HT-29 (cell line): ENCODE measurements at places on chromosomes 2 and 18.
A peak's percentile ranks its signal among the peaks of the same experiment; 100 is the strongest.

GRCh38 chr2:196431076-196431475 is 208.4 kb upstream of the CCDC150 start:
- DNase-seq, result peak; percentile 4

DNA sequence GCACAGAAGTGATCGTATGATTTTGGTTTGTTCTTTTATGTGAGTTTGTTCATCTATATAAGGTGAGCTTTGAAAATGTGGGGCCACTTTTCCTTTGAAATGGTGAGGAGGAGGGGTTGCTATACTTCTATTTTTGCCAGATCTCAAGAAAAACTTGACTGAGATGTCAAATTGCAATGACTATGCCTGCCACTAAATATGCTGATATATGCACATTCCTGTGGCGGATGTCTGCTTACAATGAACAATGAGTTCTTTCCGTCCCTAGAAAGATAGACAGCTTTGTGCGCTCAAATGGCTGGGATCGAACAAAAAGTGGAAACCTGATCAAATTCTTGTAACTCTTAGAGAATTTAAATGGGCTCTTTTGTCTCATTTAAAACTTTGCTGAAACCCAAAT is 28.7 kb downstream of the MYT1L start:
- no peak for DNase-seq

- DNase-seq, result no peak
These were observed 143.3 kb downstream of the GLI2 start for GRCh38 chr2:120878970-120879369.

DNA sequence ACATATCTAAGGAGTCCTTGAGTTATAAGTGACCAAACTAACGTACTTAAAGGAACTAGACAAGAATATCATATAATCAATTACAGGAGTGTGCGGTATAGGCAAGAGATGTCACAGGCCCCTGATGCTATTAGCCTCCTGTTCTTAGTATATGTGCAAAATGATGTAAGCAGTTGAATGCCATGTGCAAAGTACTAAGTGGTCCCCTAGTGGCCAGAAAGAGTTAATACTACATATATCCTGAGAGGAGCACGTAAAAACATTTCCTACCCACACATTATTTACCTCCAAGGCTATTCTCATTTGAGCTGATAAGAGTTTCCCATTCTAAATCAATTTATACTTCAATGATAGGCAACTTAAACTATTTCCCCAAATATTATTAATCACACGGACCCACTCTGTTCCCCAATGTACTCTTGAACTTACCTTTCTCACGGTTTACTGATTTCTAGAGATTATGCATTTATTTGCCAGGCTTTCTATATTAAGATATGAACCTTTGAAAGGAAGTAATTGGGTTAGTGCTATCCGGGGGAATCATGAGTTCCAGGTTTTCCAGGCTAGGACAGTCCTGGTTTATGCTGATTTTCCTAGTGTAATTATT is 158.0 kb upstream of the KLHL14 start:
- peak; percentile 19 for DNase-seq

DNA sequence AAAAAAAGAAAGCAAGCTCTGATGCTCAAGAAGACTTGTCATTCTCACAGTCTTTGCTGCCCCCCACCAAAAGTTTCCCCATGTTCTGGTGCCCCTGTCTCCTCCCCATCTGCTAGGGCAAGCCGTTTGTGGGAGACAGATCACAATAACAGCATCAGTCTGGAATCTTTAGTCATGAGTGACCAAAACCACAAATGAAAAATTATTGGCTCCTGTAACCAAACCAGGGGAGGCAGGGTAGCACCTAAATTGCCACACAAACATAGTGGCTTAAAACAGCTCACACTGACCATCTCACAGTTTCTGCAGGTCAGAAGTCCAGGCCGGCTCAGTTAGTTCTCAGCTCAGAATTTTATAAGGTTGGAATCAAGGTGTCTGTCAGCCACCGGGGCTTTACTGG is 9.1 kb upstream of the B3GNT7 start:
- DNase-seq, result no peak

DNA sequence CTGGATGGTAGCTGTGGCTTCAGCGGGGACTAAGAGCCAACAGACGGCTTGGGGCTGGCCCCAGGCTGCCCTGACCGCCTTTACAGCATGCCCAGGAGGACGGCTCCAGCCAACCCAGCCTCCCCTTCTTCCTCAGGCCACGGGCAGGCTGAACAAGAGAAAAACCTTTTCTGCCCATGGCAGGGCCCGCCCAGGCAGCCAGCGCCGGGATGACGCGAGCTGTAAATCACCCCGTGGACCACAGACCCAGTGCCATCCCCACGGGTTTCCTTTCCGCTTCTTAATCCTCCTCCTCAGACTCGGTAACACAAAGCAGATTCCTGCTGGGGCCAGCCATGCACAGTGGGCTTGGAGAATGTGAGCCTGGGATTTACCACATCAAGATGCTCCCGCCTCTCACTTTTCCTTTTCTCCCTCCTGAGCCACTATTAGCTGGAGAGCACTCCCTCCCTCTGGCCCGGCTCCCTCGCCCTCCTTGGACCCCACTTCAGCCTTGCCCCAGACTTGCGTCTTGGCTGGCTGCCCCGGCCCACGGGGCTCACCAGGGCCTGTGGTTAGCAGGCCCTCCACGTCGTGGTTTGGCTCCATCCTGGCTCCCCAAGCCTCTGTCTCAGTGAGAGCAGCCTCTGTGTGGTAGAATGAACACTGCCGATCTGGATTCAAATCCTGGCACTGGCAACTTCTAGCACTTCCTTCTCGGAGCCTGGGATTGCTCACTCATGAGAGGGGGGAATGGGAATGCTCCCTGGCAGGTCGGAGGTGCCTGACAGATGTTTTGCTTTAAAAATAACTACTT is 31.4 kb downstream of the ATOH8 start:
- DNase-seq, result no peak

GRCh38 chr18:53838746-53839145 is 385.7 kb downstream of the MBD2 start:
- DNase-seq, result no peak

DNA sequence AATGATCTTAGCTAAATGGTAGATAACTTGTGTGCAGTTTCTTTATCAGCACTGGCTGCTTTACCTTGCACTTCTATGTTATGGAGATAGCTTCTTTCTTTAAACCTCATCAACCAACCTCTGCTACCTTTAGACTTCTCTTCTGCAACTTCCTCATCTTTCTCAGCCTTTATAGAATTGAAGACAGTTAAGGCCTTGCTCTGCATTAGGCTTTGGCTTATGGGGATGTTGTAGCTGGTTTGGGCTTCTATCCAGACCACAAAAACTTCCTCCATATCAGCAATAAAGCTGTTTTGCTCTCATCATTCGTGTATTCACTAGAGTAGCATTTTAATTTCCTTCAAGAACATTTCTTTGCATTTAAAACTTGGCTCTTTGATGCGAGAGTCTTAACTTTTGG is 123.7 kb downstream of the PIK3C3 start:
- no peak for DNase-seq

DNA sequence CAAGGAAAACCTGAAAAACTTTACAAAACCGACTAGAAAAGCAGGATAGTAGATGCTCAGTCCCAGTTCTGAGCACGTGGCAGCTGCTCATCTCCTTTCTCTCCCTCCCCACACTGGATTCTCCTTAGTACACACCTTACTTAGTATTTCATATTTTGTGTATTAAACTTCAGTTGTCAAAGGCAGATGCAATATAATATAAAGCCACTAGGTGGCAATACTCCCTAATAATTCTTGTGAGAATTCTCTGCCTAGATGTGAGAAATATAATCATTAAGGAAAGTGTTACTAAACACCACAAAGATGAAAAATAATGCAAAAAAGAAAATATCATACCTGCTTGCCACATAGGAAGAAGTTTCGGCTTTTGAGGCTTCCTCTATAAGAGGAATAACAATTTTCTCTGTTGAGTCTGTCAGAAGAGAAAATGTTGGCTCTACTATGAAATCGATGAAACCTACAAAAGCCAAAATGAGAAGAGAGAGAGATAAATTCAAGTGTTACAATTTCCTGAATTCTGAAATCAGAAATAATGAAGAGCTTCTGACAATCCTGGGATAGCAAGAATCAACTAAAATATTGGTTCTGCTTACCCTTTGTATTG is 200.6 kb downstream of the PPP1R1C start:
- peak; percentile 77 for DNase-seq

DNA sequence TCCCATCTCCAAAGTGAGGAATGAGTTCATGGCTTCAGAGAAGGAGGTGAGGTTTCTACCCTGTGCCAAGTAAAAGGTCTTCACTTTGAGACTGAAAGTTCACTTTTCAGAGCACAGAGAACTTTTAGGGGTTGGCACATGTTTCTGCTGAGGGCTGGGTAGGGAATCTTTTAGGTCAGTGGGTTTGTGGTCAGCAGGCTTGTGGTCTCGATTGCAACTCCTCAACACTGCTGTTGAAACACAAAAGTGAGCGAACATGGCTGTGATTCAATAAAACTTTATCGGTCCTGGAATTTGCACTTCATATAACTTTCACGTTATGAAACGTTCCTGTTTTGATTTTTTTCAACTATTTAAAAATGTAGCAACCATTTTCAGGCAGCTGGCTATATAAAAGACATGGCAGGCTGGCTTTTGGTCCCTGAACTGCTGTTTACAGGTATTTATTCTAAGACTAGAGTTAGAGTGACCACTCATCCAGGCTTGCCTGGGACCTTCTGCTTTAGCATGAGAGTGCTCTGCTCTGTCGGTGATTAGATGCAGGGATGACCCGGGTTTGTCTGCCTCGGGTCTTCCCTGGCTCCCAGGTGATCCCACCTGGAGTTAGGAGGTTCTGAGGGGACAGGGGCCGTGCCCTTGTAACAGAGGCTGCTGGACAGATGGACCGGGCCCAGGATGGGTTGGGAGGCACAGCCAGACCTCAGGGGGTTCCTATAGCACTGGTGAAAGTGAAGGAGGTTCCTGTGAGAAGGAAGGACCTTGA is 62.7 kb upstream of the TAF1B start:
- DNase-seq, result no peak

DNA sequence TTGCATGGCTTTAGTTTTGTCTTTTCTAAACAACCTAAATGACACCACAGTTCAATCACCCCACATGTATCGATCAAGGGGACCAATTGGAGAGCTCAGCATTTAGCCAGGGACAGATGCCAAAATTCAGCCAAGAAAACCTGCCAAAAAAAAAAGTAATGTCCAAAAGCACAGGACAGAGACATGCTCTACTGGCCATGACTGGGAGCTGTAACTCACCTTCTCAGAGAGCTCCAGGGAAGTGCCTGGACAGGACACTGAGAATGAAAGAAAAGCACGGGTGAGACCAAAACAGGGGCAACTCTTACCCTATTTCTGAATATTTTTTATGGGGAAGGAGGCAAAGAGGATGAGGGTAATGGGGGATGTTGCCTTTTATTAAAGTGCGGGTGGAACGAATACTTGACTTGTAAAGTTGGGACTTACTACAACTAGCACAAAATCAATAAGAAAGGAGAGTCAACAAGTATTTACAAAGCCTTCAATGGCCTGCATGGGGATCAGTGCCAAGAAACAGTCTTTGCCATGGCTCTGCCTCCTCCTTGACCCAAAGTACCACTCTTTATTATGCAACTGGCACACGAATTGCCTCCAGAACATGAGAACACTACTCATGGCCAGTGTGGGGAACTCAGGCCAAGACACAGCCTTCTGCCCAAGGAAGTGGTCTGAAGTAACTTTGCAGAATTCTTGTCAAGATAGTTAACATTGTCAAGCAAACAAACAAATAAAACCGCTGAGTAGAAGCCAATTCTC is 72.9 kb upstream of the HK2 start:
- no peak for DNase-seq

DNA sequence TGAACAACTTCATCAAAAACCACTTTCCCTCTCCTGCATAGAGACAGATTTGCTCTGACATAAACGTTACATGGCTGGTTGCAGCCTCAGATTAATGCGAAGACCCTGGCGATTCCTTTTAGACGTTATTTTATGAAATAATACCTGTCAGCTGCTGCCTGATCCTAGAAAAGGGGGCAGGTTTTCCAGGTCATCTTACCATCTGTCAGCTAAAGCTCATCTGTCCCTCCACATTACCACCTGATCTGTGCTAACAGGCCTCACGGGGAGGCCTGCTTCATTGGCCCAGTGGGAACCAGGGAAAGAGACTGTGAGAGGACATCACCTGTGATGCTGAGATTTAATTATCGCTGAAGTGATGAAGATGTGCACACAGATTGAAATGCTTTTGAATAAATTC is 261.0 kb downstream of the ARHGAP15 start:
- no peak for DNase-seq

DNA sequence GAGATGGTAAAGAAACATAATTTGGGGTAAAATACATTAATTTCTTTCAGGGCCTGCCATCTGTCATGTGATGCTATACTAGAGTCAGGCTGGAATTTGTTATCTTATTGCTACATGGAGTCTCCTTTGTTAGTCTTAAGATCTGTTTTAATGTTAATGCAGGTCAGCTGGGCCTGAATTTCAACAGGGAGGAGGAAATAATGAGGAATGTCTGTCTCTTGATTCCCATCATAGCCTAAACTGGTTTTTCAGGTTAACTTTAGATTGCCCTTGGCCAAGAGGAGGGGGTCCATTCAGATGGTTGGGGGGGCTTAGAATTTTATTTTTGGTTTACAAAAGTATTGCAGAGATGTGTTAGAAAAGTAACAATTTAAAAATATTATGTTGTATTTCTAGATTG is 19.0 kb upstream of the FEZ2 start:
- no peak for DNase-seq

- no peak for DNase-seq
These were observed 21.5 kb upstream of the EPC2 start for GRCh38 chr2:148623086-148623485.

- no peak for DNase-seq
These were observed 271.6 kb upstream of the MGAT5 start for GRCh38 chr2:133982256-133982655.

- DNase-seq, result no peak
These were observed 138.2 kb downstream of the DOK6 start for GRCh38 chr18:69538849-69539248.

GRCh38 chr2:148303161-148303560 is 282.3 kb downstream of the MBD5 start:
- DNase-seq, result no peak

- no peak for DNase-seq
These were observed 227.0 kb upstream of the SIX2 start for GRCh38 chr2:45236268-45236667.

DNA sequence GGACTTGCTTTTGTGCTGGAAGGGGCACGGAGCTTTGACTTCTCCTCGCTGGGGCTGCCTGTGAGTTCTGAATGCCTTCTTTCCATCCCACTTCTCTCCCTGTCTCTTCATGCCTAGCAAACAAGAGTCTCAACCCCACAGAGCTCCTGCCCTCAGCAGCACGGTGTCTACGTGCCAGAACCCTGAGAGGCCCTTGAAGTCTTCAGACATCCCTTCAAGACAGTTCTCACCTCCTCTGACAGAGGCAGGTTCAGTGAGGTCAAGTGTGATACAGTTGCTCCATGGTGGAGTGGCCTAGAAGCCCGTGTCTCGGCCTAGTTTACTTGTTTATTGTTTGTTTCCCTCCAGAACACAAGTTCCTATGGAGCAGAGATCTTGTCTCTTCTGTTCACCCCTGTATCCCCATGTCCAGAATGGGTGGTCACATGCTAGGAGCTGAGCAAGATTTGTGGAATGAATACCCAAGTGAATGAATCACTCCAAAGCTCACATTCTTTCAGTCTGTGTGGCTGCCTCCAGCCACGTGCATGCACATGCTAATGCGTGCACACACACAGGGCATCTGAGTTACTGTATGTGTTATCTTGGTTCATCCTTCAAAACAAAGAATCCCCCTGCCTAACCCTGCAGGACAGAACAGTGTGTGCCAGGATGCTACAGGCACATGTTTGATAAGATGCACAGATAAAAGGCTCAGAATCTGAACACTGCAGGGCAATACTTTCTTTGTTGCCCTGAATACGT is 391.6 kb downstream of the NBAS start:
- no peak for DNase-seq
